ENCODE measurements at places on chromosomes 2 and 18.

DNA sequence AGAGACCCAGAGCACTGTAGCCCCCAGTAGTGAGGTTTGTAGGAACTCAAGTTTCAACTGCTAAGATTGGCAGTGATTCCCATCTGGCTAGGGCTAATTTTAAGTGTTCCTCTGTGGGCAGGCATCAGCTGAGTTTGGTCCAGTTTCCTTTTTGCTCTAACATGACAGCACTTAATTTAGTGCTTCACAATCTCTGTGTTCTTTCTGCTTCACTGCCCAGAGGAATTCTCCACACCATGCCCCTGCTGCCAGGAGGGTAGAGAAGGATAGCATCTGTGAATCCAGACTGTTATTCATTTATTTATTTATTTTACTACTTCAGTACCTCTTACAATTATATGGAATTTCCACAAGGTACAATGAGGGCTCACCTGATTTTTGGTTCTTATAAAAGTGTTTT lies 549.9 kb upstream of the FSIP2 start:
- no peak for DNase-seq

DNA sequence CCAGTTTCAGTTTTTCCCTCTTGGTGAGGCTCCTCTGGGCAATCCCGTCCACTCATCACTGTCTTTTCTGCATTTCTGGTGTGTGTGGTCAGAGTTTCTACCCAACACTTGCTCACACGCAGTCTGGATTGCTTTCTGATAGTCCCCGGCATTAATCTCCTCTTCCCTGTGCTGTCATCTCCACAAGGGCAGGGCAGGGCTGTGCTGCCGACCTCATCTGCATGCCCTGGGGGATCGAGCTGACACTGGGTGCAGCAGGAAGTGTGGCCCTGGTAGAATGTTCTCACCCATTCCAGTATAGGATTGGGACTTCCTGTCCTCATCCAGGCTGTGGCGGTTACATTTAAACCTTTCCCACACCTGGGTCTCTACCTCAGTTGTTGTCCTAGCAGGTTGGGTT lies 80.0 kb upstream of the FAM136A start:
- no peak for DNase-seq

DNA sequence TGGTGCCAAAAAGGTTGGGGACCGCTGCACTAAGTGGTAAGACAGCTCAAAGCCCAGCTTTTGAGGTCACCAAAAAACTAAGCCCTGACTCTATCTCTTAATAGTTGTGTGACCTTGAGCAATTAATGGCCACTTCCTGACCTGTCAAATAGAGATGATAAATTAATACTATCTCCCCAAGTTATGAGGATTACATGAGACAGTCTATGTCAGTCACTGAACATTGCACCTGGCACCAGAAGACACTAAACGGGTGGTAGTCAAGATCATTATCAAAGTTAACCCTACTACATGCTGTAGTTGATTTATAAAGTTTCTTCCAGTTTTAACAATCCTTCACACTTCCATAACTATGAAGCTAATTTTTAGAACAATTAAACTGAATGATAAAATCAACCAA lies 36.5 kb downstream of the STPG4 start:
- DNase-seq: no peak

DNA sequence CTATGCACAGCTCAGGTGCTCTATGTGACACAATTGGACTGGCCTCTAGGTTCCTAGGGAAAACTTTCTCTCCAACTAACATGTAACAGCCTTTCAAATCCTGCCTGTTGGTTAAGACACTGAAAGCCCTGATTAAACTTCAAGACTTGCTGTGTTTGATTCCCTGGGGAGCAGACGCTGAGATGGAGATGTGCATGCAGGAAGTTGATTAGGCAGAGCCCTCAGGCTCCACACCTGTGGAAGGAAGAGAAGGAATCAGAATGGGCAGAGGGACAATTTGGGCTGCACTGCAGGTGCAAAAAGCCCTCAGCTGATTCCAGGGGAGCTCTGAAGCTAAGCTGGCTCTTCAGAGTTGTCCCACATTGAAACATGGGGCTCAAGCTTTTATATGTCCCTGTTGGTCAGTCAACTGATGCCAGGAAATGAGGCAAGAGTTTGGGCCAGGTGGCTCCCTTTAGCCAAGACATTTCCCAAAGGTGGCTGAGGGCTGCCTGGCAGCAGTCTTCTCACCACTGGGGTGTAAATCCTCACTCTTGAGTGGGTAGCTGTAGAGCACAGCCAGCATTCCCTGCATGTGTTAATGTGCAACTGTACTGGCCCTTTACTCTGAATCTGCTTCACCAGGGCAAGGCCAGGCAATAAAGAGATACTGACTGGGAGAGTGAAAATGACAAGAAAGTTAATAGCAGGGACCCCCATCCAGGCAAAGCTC lies 199.5 kb upstream of the DDX18 start:
- DNase-seq: no peak

DNA sequence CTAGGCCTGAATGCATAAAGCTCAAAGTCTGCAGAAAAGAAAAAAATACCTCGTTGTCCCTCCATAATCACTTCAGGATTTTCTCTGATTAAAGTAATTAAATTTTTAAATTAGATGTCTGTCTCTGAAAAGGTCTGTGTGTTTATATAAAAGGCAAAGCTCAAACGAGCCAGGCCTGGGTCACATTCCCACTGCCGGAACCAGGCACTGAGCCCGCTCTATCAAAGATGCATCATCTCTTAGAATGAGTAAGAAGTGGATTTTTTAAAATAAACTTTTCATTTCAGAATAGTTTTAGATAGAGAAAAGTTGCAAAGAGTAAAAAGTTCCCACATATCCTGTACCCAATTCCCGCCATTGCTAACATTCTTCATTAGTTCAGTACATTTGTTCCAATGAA lies 202.1 kb upstream of the KYNU start:
- DNase-seq: no peak
